ENCODE measurements at places on chromosomes 6 and 20.

GRCh38 chr6:5337573-5337972 is 76.3 kb downstream of the FARS2 start:
- DNase-seq = no peak

DNA sequence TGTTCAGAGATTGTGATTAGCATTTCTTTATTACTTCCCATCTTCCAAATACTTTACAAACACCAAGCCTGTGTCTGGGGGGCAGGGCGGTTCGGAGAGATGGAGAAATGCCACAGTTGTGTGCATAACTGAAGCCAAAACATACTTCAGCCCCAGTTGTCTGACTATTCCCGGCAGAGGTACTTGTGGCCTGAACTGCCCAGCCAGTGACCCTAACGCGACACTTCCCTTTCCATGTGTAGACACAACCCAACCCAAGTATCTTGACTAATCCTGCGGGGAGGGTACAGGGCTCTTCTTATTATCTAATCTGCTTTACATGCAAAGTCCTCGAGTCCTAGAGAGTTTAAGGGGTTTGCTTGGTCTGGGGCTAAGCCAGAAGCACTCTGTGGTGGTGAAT is 46.2 kb downstream of the ISM1 start:
- no peak for DNase-seq

DNA sequence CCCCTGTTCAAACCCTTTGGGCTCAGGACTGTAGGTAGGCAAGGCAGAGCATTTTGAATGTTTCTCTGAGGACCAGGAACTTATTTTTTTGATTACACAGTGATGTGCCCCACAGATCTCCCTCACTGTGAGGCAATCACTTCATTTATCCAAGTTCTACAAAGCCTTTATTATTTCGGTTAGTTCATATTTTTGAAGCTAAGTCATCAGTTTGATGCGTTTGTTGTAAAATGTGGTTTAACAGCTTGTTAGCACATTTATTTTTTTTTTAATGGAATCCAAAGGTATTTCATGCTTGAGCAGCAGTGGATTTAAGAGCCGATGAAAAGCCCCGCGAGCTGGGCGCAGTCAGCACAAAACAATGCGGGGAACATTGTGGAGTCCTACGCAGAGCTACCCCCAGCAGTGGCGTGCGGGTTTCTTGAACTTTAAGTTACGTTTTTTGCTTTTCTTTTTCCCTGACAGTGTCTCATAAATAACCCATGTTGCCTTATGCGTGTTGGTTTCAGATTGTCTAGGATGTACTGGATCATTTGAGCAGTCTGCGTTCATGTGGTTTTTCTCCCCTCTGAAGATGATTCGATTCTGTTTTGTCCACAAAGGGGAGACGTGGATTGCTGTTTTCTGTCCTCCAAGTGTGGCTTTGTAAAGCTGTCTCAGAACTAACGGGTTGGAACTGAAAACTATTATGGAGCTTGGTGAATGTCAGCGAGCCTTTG is 233.6 kb upstream of the BMP2 start:
- DNase-seq = peak; percentile 95

GRCh38 chr6:793261-793660 is 100.3 kb upstream of the EXOC2 start:
- no peak for DNase-seq

DNA sequence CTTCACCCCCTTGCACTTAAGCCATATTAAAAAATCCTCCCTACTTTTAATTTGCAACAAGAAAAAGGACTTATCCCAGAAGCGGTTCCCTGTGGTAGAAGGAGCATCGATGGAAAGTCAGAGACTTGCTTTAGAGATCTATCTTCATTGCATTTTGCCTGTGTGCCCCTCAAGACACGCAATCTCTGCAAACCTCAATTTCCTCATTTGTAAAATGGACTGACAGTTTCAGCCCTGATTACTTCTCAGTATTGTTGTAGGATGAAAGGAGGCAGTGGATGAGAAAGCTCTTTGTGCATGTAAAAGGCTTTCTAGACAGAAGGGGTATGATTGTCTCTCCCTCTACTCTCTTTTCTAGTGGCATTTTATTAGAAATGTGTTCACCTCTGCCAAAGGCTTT is 410.2 kb downstream of the CDC5L start:
- DNase-seq = no peak

DNA sequence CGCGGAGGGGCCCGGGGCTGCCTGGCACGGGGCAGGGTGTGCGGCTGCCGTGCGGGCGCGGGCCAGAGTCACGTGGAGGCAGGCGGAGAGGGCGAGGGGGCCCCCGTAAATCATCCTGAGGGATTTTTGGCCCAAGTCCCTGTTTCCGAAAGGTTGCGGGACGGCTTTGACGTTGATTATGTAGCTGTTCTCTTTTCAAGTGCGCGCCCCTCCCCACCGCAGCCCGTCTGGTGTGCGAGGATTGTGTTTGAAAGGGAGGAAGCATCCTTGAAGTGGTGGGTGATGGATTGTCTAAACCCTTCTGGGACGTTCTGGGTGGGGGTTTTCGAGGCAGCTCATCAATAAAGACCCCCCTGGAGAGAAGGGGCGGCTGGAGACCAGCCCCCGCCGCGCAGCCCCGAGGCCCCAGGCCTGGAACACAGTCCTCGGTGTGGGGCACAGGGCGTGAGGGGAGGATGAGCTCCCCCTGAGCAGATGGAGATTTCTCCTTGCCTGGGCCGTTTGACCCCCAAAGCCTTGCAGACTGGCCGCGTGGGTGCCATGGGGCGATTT is 7.0 kb upstream of the FOXF2 start:
- no peak for DNase-seq

DNA sequence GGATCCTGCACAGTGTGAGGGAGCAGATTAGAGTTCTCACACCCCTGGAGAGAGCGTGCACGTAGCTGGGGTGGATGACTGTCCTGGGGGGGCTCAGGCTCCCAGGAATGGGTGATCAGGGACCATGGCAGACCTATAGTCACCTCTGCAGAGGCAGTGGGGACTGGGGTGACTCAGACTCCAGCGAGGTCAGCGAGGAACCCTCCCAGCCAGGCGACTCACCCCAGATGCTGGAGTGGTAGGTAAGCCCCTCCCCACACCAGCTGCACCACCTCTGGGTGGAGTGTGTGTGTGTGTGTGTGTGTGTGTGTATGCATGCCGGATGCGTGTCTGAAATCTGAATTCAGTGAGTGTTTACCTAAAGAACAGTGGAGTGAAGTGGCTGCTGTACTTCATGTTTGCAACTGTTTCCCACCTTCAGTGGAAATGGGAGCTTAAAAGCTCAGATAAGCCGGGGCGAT is 17.4 kb upstream of the GTSF1L start:
- no peak for DNase-seq

DNA sequence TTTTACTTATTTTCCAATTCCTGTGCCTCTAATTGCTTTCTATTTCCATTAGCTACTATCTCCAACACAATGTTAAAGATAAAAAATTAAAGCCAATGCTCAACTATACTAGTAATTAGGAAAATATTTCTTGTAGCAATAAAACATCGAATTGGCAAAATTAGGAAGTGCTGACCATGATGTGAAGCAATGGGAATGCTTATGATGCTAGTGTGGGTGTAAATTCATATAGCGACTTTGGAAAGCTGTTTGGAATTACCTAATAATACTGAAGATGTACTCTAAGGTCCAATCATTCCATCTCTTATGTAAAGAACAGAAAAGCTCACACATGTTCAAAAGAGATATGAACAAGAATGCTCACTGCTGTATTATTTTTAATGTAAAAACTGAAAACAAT is 78.2 kb downstream of the UBE3D start:
- no peak for DNase-seq

- no peak for DNase-seq
These were observed 139.1 kb downstream of the LAMA2 start for GRCh38 chr6:129022011-129022553.

DNA sequence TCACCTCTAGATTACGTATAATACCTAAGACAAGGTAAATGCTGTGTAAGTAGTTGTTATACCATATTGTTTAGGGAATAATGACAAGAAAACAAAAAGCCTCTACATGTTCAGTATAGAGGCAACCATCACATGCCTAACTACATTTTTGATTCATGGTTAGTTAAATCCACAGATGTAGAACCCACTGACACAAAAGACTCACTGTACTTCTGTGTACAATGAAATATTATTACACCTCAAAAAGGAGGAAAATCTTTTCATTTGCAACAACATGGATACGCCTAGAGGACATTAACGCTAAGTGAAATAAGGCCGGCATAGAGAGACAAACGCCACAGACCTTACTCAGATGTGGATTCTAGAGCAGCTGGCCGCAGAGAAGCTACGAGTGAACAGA is 50.5 kb downstream of the NINL start:
- DNase-seq = no peak

GRCh38 chr6:133705731-133706130 is 183.2 kb upstream of the TCF21 start:
- no peak for DNase-seq

DNA sequence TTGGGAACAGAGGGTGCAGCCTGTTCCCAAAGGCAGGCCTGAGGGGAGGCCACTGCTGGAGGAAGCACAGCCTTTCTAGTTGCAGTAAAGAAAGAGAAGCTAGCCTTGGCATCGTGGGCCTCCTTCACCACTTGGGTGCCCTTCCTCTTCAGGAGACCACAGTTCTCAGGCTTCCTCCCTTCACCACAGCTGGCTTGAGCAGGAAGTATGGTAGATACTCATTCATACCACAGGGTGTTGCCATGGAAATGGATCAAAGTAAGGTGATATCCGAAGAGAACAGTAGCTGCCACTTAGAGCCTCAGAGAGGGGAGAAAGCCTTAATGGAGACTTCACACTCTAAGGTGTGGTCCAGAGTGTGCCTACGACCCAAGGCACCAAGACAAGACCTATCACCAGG is 120.4 kb upstream of the RIPOR2 start:
- no peak for DNase-seq

GRCh38 chr6:71725126-71725470 is 161.3 kb upstream of the RIMS1 start:
- no peak for DNase-seq

- no peak for DNase-seq
These were observed 65.7 kb downstream of the MRPL14 start for GRCh38 chr6:44061375-44062104.

DNA sequence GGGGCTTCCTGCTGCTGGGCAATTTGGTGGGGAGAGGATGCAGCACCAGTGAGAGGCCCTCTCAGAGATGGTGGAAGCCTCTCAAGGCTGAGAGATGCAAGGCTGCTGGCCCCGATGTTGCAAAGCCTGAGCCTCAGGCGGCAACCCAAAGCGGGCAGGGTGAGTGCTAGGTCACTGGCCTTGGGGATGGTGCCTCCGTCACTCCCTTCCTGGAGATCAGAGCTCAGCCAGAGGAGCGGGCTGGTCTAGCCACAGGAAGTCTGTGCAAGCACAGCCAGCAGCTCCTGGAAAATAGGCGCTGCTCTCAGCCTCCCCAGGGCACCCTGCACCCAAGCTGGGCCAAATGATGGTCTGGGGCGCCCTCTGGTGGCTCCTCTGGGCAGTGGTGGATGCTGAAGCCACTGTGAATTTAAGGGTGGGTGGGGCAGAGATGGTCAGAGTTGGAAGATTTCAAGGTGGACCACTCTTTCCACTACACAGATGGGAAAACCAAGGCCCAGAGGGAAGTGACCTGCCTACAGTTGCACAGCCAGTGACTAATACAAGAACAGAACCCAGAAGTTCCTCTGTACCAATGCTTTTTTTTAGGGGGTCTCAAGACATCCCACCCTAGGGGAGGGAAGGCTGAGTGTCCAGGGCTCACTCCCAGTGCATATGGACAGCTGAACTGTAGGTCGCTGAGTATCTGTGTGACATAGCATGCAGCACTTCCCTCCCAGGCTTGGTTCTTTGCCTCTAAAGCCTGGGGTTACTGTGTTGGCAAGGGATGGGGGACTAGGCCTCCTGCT is 20.8 kb downstream of the C20orf203 start:
- DNase-seq = peak; percentile 66

- DNase-seq = no peak
These were observed 52.8 kb downstream of the NCOA7 start for GRCh38 chr6:125843593-125843992.

DNA sequence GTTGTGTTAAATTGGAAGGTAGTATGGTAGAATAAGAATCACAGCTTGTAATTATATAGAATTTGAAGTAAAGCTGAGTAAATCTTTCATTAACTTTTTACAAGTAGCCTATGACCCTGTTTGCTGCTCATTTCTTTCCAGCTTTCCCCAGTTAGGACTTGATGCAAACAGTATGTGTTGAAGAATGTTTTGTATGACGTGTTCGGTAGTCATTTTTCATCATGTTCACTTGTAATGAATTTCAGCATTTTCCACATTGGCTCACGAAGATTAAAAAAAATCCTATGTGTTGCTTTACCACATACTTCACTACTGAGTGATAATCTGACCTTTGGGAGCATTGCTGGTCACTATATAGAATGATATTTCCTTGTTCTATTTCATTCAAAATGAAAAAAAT is 162.4 kb downstream of the CDKAL1 start:
- DNase-seq = no peak

DNA sequence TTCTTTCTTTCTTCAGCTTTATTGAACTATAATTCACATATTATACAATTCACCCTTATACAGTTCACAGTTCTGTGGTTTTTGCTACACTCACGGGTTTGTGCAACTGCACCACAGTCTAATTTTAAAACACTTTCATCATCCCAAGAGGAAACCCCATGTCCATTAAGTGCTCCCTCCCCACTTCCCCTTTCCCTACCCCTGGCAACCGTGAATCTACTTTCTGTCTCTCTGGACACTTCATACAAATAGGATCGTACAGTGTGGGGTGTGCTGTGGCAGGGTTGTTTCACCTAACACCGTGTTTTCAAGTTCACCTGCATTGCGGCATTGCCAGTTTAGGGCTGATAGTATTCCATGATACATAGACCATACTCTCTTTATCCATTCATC is 118.8 kb downstream of the PHACTR3 start:
- DNase-seq = no peak

DNA sequence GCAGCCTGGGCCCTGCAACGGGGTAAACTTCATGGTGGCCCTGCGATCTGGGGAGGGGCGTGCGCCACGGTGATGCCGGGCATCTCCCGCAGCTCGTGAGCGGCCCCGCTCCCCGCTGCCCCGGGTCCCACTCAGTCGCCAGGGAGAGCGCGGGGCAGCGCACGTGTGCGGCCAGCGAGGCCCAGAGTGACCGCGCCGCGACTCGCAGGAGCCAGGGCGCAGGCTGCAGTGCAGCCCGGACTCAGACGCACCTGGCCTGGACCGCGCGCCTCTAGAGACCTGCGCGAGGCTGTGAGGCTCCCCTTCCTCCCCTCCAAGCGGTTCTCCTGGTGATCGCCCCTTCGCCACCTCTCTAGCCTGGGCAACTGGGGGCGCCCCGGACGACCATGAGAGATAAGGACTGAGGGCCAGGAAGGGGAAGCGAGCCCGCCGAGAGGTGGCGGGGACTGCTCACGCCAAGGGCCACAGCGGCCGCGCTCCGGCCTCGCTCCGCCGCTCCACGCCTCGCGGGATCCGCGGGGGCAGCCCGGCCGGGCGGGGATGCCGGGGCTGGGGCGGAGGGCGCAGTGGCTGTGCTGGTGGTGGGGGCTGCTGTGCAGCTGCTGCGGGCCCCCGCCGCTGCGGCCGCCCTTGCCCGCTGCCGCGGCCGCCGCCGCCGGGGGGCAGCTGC is 652 bp downstream of the BMP6 start:
- no peak for DNase-seq

- DNase-seq = no peak
These were observed 13.1 kb downstream of the ITPR3 start for GRCh38 chr6:33634161-33634727.

GRCh38 chr6:109406196-109406595 is 23.9 kb upstream of the CD164 start:
- DNase-seq = no peak

All from ACHN (cell line).